ENCODE measurements at places on chromosomes 6 and 20.

DNA sequence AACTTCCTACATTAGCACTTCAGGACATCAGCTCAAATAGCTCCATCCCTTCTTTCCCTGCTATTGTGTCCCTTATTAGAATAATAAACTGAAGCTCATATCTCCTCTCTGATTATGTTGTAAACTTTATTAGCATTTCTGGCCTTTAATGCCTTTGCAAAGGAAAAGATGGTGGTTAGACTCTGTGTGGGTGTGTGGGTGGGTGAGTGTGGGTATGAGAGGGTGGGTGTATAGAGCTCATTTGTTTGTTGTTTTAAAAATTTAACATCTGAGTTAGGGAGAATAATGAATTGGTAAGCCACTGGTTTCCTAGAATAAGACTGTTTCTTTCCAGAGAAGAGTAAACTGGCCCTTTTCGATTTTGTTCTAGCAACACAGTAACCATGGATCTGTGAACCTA is 70.6 kb upstream of the L3MBTL3 start:
- DNase-seq = no peak

DNA sequence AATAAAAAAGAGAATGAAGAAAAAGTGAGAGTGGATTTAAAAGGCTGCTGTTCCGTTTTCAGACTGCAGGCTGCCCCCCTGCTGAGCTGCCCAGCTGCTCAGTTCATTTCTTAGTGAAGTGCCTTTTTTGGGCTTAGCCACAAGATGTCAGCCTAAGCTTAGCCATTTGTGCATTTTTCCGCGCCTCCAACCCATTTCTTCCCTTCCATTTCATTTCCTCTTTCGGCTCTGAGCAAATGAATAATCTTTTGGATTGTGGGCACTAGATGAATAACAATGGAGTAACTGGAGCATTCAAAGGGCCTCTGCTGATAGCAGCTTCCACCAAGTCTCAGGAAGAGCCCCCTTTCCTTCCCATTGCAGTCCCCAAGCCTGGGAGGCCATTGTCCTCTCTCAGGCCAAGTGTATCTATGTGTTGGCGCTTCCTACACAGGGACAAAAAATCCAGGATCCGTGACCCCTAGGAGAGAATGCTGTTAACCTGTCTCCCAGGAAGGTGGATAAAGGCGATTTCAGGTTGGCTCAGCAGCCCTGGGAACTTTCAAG is 83.5 kb upstream of the SPTLC3 start:
- DNase-seq = peak; percentile 91

DNA sequence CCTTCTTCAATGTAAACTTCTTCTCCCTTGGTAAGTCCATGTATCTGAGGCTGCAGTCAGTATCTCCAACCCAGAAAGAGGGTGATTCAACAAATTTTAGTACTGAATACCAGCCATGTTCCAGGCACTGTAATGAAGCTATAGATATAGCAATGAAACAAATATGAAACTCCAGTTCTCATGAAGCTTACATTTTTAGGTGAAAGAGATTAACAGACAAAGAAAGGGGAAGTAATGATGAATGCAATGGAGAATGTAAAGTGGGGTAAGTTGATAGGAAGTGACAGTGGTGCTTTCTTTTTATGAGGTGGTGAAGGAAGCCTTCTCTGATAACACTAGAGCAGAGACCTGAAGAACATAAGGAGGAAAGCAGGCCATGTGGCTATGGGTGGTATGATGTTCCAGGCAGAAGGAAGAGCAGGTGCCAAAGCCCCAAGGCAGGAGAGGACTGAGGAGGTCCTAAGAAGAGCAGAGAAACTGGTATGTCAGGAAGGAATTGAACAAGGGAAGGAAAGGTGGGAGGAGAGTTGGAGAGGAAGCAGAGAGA is 143.6 kb downstream of the TFAP2B start:
- DNase-seq = no peak

DNA sequence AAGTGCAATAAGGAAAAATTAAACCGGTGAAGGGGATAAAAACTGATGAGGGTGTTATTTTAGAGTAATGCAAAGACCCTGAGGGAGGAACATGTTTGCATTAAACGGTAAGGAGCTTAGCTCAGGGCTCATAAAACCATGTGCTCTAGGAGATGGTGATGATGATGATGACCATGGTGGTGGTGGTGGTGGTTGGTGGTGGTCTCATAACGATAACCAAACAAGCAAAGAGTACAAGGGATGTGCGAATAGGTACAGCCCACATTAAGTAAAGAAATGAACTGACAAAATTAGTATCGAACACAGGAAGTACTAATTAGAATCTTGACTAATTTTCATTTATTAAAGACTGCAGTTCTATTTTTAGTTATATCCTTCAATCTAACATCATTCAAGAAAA is 139.1 kb downstream of the ATXN1 start:
- no peak for DNase-seq

- DNase-seq = no peak
These were observed 523.2 kb upstream of the JARID2 start for GRCh38 chr6:14722704-14723103.

DNA sequence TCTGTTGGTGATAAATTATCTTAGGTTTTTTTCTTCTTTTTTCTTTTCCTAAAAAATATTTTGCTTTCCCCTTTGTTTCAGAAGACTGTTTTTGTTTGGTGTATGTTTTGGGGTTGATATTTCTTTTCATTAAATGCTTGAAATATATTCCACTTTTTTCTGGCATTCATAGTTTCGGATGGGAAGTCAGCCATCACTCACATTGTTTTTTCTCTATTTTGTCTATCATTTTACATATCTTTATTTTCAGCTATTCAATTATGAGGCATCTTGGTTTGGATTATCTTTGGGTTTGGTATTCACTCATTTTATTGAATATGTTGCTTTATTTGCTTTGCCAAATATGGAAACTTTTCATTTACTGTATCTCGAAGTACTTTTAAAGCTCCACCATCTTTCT is 600.5 kb upstream of the EYS start:
- peak; percentile 10 for DNase-seq

GRCh38 chr20:63740070-63740626 is 572 bp downstream of the SLC2A4RG start:
- peak; percentile 63 for DNase-seq

DNA sequence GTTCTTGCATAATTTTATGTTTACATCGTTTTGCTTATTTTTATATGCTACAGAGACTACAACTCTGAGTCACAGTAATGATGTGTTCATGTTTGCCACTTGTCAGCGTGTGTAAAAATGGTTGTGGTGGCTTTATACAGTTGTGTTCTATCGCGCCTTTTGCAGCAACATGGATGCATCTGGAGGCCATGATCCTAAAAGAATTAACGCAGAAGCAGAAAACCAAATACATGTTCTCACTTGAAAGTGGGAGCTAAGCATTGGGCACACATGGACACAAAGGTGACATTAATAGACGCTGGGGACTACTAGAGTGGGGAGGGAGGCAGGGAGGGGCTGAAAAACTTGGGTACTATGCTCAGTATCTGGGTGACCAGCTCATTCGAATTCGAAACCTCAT is 996 bp upstream of the SEC23B start:
- DNase-seq = no peak

DNA sequence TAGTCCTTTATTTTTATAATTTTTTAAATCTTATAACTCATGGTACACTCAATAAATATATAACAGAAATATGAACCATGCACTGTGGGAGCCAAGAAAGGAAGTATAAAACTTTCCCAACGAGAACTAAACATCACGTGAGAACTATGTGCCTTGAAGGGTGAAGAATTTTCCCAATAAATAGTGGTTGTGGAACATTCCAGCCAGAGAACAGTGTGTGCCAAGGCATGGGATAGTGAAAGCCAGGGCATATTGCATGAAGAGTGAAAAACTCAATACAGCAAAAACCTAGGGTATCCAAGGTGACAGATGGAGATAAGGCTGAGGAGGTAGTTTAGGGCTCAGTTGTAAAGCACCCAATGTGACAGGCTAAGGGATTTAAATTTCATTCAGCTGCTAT is 86.1 kb downstream of the SIM1 start:
- DNase-seq = no peak

DNA sequence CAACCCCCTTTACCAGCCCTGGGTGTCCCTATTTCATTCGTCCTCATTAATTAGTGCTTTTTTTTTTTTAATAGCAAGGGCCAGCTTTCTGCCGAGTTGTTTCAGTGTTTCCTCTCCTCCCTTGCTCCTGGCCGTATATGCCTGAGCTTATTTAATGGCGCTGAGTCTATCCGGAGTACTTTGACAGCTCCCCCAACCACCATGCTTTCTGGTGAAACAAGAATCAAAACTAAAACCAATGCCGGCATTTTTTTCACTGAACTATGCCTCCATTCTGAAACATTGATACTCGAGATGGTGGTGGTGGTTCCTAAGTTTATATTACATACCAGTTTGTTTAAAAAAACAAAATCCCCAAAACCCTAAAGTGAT is 1.2 kb downstream of the DCBLD1 start:
- peak; percentile 63 for DNase-seq
